ENCODE measurements at places on chromosomes 7 and 10. TPM values are rescaled to one million over a fixed set of nuclear protein-coding genes. Genes with fewer than 3 reads are reported as not detected.

DNA sequence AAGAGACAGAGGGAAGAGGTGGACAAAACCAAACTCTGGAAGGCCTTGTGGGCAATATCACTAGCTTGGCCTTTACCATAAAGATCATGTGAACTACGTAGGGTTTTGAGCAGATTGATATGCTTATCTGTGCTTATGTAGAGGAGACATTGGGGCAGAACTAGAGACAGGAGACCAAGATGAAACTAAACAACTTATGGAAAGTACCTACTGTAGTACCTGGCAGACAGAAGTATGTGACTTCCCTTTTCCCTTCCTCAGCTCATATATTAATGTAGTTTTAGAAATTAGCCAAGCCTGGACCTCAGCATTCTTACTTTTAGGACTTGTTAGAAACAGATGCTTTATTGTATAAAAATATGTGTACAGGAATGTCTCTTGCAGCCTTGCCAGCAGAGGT, 14.0 kb upstream of the IL6 start:
- DNase-seq, result no peak
- H3K4me3 ChIP-seq, result no peak overlapping the region
- no peaks in the 10 kb centered on the region for H3K36me3 ChIP-seq
- no peak overlapping the region for H3K27ac ChIP-seq
- no peaks in the 10 kb centered on the region for H3K4me1 ChIP-seq

DNA sequence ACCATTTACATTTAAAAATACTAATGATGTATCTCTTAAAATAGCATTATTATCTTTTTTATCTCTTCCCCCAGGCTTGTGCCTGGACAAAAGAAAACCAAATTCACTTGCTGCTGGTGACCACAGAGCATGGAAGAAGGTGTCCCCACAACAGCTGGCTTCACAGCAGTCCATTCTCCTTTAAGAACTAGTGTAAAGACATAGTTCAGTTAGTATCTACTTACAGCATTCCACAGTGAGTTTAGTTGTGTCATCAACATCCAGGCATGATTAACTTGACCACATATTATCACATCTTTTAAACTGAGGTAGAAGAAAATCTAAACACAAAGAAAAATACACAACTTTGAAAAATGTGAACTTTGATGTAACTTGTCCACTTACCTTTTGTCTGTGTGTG, 55.0 kb downstream of the LRRC17 start:
- H3K27ac ChIP-seq, result no peak overlapping the region
- no peak for DNase-seq
- H3K27me3 ChIP-seq, result no peaks in the 10 kb centered on the region
- no peaks in the 10 kb centered on the region for H3K36me3 ChIP-seq
- H3K4me1 ChIP-seq, result no peaks in the 10 kb centered on the region
- H3K4me3 ChIP-seq, result no peak overlapping the region

DNA sequence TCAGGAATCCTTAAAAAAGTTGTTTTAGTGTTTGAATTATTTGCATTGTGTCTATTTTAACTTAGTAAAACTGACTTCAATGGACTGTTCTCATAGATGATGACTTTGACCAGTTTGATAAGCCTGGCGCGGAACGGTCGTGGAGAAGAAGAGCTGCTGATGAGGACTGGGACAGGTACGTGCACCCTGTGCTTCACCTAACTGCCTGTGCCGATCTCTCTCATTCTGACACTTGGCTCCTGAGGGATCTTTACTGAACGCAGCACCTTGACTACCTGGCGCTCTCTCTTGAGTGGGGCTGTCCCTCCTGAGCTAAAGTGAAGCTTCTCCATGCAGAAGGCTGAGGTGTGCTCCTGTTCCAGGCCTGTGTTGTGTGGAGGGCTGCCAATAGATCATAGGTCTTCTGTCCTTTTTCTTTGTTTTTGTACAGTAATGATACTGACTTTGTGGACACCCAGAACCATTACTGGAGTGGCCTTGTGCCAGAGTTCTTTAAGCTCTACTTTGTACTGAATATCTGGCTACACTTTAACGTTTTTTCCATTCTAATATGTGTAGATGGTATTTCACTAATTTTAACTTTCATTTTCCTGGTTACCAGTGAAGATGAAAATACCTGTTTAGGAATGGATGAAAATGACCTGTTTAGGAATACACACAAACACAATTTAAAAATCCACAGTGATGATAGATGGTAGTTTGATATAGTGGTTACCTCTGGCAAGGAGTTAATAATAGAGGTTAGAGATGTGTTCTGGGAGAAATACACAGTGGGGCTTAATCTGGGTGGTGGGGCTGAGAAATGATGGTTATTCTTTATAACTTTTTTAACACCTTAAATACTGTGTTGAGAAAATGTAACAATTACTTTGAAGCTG, 20.9 kb downstream of the RBM33 start:
- H3K27ac ChIP-seq, result no peak overlapping the region
- peaks cover 25% of the 10 kb centered on the region for H3K36me3 ChIP-seq
- H3K4me3 ChIP-seq, result no peak overlapping the region
- DNase-seq, result no peak

- DNase-seq, result no peak
- H3K36me3 ChIP-seq, result no peaks in the 10 kb centered on the region
- H3K4me1 ChIP-seq, result no peaks in the 10 kb centered on the region
- no peak overlapping the region for H3K27ac ChIP-seq
Observed at GRCh38 chr7:19560111-19560883, 148.5 kb downstream of the POLR1F start.

GRCh38 chr10:1543596-1543995, 193.7 kb downstream of the ADARB2 start:
- H3K36me3 ChIP-seq, result no peaks in the 10 kb centered on the region
- H3K4me1 ChIP-seq, result no peaks in the 10 kb centered on the region
- no peaks in the 10 kb centered on the region for H3K27me3 ChIP-seq
- DNase-seq, result no peak
- no peak overlapping the region for H3K4me3 ChIP-seq

GRCh38 chr7:103795787-103796186, 193.7 kb downstream of the RELN start:
- no peaks in the 10 kb centered on the region for H3K4me1 ChIP-seq
- H3K4me3 ChIP-seq, result no peak overlapping the region
- DNase-seq, result no peak
- no peak overlapping the region for H3K27ac ChIP-seq

- H3K27me3 ChIP-seq, result no peaks in the 10 kb centered on the region
- no peak for DNase-seq
- H3K4me1 ChIP-seq, result peaks cover 45% of the 10 kb centered on the region
- H3K27ac ChIP-seq, result no peak overlapping the region
- H3K4me3 ChIP-seq, result no peak overlapping the region
- no peaks in the 10 kb centered on the region for H3K36me3 ChIP-seq
Observed at GRCh38 chr7:30476459-30477145, 2.0 kb downstream of the NOD1 start.

DNA sequence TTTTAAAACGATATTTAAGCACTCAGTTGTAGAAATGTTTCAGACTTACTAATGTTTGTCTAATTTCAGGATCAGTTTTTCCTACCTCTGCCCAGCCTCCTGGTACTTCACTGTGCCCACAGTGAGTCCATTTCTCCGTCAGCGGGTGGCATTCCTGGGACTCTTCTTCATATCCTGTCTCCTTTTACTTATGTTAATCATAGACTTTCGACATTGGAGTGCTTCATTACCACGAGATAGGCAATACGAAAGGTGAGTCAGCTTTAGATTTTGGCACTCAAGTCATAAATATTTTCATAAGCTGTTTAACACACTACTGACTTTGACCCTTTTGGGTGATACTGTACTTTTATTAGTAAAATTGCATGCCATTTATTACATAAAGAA, 2.1 kb downstream of the ENTPD7 start:
- peaks cover 16% of the 10 kb centered on the region for H3K4me1 ChIP-seq
- DNase-seq, result no peak
- no peaks in the 10 kb centered on the region for H3K36me3 ChIP-seq

DNA sequence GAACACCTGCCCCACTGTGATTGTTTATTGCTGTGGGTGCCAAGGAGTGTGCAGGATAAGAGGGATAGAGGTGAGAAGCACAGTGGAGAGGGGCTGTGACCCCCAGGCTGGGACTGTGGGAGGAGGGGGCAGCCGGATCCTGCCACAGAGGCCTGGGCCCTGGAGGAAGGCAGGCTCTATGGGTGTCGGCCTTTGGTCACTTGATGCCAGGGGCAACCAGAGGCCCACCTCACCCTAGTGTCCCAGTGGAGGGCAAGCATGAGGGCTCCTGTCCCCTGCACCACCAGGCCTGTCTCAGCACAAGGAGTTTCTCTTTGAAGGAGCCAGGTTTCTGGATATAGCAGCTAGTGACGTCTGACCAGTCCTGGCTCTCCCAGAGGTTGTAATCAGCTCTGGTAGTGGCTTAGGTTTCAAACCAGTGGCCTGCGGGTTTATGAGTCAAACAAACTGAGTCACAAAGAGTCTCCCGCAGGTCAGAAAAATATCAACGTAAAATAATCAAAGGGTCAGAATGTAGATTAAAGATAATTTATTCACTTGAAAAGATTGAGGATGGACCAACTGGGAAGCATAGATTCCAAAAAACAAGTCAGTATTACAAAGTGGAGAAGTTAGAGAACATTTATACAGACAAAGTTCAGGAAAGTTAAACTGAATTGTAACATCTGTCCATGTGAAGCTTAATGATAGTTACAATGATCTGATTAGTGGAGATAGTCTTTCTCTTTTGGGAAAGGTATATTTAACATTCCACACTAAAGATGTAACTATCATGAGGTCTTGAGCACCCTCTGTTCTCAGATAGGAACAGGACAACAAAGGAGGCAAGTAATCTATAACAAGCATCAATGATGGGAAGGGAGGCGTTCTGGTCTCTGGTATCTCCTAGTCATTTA, 37.2 kb upstream of the ZNF488 start:
- H3K36me3 ChIP-seq, result no peaks in the 10 kb centered on the region
- no peaks in the 10 kb centered on the region for H3K27me3 ChIP-seq
- H3K4me1 ChIP-seq, result no peaks in the 10 kb centered on the region

GRCh38 chr7:37916673-37917660, at the start of gene SFRP4:
TSS of gene SFRP4 (minus strand) at chr7:37916817. CDS start at chr7:37916537, 280 bp downstream.
- H3K27ac ChIP-seq, result no peak within 1 kb of the TSS
- H3K4me3 ChIP-seq, result no peak within 1 kb of the TSS
- no peak for DNase-seq

GARIN1A gene
- 0.71 TPM for total RNA-seq

DNA sequence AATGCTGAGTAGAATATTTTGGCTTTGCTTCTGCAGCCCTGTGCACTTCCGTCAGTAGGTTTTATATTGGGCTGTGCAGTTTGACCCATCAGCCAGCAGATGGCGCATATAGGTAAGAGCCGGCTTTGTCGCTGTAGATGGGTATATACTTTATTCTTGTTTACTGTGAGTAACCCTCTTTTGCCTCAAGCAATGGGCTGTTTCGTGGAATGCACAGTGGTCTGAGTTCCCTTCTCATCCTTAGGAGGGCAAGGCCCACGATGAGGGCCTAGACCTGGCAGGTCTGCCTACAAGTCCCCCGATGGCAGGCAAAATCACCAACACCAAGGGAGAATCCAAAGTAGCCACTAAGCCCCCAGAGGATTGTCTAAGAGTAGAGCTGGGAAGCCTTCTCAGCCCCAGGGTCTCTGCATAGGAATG, 1002.9 kb upstream of the KCND2 start:
- H3K27ac ChIP-seq, result no peak overlapping the region
- H3K4me3 ChIP-seq, result no peak overlapping the region
- no peaks in the 10 kb centered on the region for H3K4me1 ChIP-seq

ST8SIA6 gene
- 0.34 TPM for total RNA-seq

DNA sequence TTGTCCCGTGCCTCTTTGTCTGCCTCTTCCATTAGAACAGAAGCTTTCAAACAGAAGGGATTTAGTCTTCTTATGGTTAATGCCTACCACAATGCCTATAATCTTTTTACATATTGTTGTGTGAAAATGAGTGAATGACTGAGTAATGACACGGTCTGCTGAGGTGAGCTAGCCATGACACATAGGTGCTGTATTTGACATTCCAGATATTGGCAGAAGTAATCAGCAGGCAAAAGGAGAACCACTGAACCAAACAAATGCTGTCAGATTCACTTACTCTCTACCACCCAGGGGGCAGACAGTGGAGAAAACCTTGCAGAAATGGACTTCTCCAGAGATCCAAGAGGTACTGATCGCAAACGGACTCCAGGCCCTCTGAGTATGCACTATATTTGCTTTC, 377.2 kb upstream of the VWC2 start:
- H3K4me3 ChIP-seq, result no peak overlapping the region
- H3K4me1 ChIP-seq, result no peaks in the 10 kb centered on the region
- H3K36me3 ChIP-seq, result no peaks in the 10 kb centered on the region
- H3K27me3 ChIP-seq, result no peaks in the 10 kb centered on the region
- H3K27ac ChIP-seq, result no peak overlapping the region
- no peak for DNase-seq

- no peaks in the 10 kb centered on the region for H3K4me1 ChIP-seq
- no peaks in the 10 kb centered on the region for H3K27me3 ChIP-seq
- H3K36me3 ChIP-seq, result no peaks in the 10 kb centered on the region
- H3K4me3 ChIP-seq, result no peak overlapping the region
- H3K27ac ChIP-seq, result no peak overlapping the region
Observed at GRCh38 chr7:30926313-30926712, 14.7 kb downstream of the AQP1 start.

DNA sequence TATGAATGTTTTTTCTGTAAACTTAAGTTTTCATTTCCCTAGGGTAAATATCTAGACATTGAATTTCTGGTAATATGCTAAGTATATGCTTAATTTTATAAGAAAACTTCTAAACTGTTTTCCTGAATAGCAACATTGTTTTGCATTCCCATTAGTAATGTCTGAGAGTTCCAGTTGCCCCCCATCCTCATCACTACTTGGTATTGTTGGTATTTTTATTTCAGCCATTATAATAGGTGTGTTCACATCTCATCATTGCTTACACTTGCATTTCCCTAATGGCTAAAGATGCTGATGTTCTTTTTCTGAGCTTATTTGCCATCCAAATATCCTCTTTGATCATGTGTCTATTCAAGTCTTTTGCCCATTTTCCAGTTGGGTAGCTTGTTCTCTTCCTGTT, 269.6 kb downstream of the KCNMA1 start:
- H3K27ac ChIP-seq, result no peak overlapping the region
- no peak for DNase-seq
- H3K4me3 ChIP-seq, result no peak overlapping the region
- no peaks in the 10 kb centered on the region for H3K4me1 ChIP-seq
- no peaks in the 10 kb centered on the region for H3K36me3 ChIP-seq
- H3K27me3 ChIP-seq, result no peaks in the 10 kb centered on the region

CTAGE6 gene
- 0.11 TPM for total RNA-seq

SOSTDC1 gene
- total RNA-seq, result not detected

DNA sequence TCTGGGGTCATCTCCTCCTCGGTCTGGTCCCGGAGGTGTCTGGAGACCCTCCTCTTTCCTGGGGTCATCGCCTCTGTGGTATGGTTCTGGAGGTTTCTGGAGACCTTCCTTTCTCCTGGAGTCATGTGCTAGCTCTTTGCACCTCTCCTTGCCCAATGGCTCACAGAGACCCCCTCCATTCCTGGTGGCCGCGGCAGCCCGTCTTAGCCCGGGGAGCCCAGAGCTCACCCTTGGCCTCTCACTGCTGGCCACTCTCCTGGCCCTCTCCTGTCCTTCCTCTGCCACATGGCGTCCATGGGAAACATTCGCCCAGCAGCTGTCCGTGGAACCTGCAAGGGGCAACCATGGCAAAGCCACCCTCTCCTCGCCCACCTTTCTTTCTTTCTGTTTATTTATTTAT, 20.2 kb upstream of the FOXL3 start:
- H3K36me3 ChIP-seq, result no peaks in the 10 kb centered on the region
- H3K4me1 ChIP-seq, result no peaks in the 10 kb centered on the region
- DNase-seq, result no peak
- no peak overlapping the region for H3K4me3 ChIP-seq
- no peaks in the 10 kb centered on the region for H3K27me3 ChIP-seq

- no peaks in the 10 kb centered on the region for H3K4me1 ChIP-seq
- no peak for DNase-seq
- no peak overlapping the region for H3K27ac ChIP-seq
- peaks cover 5% of the 10 kb centered on the region for H3K27me3 ChIP-seq
- H3K4me3 ChIP-seq, result no peak overlapping the region
- no peaks in the 10 kb centered on the region for H3K36me3 ChIP-seq
Observed at GRCh38 chr10:71191551-71192076, 20.8 kb upstream of the UNC5B start.
